ENCODE measurements at places on chromosomes 4 and X. TPM values are rescaled to one million over a fixed set of nuclear protein-coding genes. Genes with fewer than 3 reads are reported as not detected.

The LRP2BP gene
- total RNA-seq = 0.39 TPM

The PTTG2 gene
- total RNA-seq = not detected

The TLR3 gene
- 33.0 TPM for total RNA-seq

The PRSS12 gene
- 12.2 TPM for total RNA-seq

The PLA2G12A gene
- total RNA-seq = 89.1 TPM

The MTMR8 gene
- total RNA-seq = 1.6 TPM

The TRMT44 gene
- total RNA-seq = 9.4 TPM

The HEPH gene
- total RNA-seq = 0.85 TPM

The NLGN3 gene
- 0.25 TPM for total RNA-seq

The FOXR2 gene
- 8.1 TPM for total RNA-seq

The MID2 gene
- 14.2 TPM for total RNA-seq

The SATL1 gene
- total RNA-seq = not detected

The CXCR3 gene
- not detected for total RNA-seq

The NEIL3 gene
- 21.1 TPM for total RNA-seq

The FAM53A gene
- total RNA-seq = 0.46 TPM

The OPN1MW2 gene
- total RNA-seq = not detected

The SPACA5 gene
- not detected for total RNA-seq

The JADE3 gene
- total RNA-seq = 5.6 TPM

The AKAP14 gene
- total RNA-seq = not detected

The TKTL2 gene
- total RNA-seq = not detected

The VSIG4 gene
- total RNA-seq = not detected

The NPNT gene
- total RNA-seq = 0.23 TPM

The EXOSC9 gene
- 57.6 TPM for total RNA-seq

The PRRG3 gene
- total RNA-seq = not detected

The APELA gene
- 0.10 TPM for total RNA-seq

The CFP gene
- not detected for total RNA-seq

The XG gene
- 0.06 TPM for total RNA-seq

The SLC16A2 gene
- total RNA-seq = 4.9 TPM

The TMSB15C gene
- 2.2 TPM for total RNA-seq

The IGFBP7 gene
- total RNA-seq = 45.5 TPM

The ENPP6 gene
- total RNA-seq = not detected

The KLHL4 gene
- total RNA-seq = 23.6 TPM

The ALB gene
- not detected for total RNA-seq

The CT55 gene
- 0.87 TPM for total RNA-seq

The CBLL2 gene
- total RNA-seq = not detected

The GASK1B gene
- total RNA-seq = 2.1 TPM

The DMP1 gene
- not detected for total RNA-seq

The NDP gene
- 0.39 TPM for total RNA-seq

The NHSL2 gene
- total RNA-seq = 0.06 TPM

The RTL3 gene
- not detected for total RNA-seq

The VCX3A gene
- 160 TPM for total RNA-seq

The PASD1 gene
- 0.12 TPM for total RNA-seq

The FRMD7 gene
- not detected for total RNA-seq

The NEUROG2 gene
- total RNA-seq = not detected

The UGT2B11 gene
- total RNA-seq = not detected

The TCEAL7 gene
- total RNA-seq = 8.7 TPM

The TCEAL9 gene
- total RNA-seq = 116 TPM

The MAGEB6 gene
- total RNA-seq = 0.84 TPM
